HT-29 (cell line): ENCODE measurements at places on chromosomes 2 and 18.

DNA sequence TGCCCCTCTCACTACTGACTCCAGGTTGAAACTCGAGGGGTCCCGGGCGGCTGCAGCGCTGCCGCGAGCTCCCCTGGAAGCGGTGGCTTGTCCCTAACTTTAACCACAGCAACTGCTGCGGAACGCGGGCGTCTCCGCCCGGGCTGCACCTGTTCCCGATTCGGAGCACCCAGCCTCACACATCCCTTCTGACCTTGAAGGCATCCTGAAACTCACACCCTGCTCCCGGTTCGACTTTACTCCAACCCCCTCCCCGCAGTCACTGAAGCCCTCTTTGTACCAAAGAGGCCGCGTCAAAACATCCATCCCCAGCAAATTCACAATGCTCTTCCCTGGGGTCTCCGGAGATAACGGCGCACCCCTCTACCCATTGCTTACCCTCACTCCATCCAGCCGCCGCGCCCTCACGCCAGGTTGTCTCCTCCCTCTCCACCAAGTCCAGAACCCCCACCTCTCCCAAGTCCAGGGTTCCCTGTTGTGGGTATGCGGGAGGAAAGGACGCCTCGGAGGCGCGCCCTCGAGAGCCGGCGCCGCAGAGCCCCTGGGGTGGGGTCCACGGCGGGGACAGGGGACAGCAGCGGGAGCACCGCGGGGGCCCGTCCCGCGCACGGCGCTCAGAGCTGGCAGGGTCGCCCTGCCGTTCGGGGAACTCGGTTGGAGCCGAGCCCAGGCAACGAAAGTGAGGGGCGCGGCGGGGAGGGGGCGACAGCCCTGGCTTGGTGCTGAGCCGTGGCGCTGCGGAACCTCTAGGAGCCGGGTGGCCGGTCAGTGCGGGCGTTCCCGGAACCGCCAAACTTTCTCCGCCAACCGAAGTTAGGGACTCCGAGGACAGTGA lies 934 bp downstream of the MYO5B start:
- DNase-seq = peak; percentile 26

- DNase-seq = no peak
These were observed 493.0 kb upstream of the ACVR2A start for GRCh38 chr2:147351784-147352183.

- DNase-seq = no peak
These were observed 8.0 kb downstream of the ATAD2B start for GRCh38 chr2:23918837-23919489.

GRCh38 chr2:10868465-10869314 lies 43.0 kb upstream of the KCNF1 start:
- DNase-seq = no peak

DNA sequence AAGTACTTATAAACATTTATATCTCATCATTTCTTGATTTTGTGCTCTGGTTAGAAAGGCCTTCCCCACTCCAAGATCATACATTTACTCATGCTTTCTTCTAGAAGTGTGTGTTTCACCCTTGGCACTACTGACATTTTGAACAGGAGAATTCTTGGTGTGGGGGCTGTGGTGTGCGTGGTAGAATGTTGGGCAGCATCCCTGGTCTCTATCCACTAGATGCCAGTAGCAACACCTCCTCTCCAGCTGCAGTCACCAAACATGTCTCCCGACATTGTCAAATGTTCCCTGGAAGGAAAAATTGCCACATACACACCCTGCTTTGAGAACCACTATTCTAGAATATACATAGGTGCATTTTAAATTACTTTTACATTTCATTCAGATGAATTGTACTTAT lies 8.7 kb upstream of the TGIF1 start:
- peak; percentile 81 for DNase-seq

GRCh38 chr2:196431957-196432356 lies 207.6 kb upstream of the CCDC150 start:
- peak; percentile 56 for DNase-seq

GRCh38 chr2:102099536-102100298 lies 42.8 kb upstream of the IL1R1 start:
- DNase-seq = no peak

- DNase-seq = no peak
These were observed 687.1 kb downstream of the DPP10 start for GRCh38 chr2:115129536-115129935.

GRCh38 chr2:169619946-169620345 lies 35.8 kb downstream of the PPIG start:
- no peak for DNase-seq

- DNase-seq = no peak
These were observed 48.8 kb downstream of the CABYR start for GRCh38 chr18:24187689-24188088.

- no peak for DNase-seq
These were observed 5.4 kb downstream of the CD302 start for GRCh38 chr2:159792599-159792998.

DNA sequence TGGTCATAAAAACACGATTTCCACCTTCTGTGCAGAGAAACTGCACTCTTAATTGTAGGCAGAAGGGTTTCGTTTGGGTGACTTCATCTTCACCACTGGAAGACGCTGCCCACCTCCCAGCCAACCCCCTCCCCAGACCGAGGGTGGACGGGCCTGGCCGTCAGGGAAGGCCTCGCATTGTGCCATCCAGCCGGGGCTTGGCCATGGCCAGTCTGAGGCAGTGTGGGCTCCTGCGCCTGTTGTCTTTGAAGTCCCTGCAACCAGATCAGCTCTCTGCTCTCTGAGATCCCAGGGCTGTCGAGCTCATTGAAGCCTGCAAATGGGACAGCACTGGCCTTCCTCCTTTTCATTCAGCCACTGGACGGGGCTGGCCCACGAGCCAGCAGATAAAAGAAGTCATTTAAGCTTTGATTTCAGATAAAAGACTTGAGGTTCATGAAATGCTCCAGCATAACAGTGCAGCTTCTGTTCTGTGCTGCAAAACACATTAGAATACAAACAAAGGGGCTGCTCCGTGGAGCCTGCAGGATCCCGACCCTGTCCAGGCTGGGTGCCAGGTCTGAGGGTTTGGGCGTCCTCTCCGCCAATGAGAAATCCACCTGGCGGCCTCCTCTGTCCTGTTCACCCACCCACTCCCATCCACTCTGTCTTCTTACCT lies 253.5 kb downstream of the LDLRAD4 start:
- no peak for DNase-seq

- no peak for DNase-seq
These were observed 11.1 kb downstream of the CHRNA1 start for GRCh38 chr2:174753038-174753633.

- no peak for DNase-seq
These were observed 20.8 kb upstream of the TNS1 start for GRCh38 chr2:218023636-218024035.

- DNase-seq = no peak
These were observed 39.6 kb upstream of the SERPINE2 start for GRCh38 chr2:224078656-224079055.

DNA sequence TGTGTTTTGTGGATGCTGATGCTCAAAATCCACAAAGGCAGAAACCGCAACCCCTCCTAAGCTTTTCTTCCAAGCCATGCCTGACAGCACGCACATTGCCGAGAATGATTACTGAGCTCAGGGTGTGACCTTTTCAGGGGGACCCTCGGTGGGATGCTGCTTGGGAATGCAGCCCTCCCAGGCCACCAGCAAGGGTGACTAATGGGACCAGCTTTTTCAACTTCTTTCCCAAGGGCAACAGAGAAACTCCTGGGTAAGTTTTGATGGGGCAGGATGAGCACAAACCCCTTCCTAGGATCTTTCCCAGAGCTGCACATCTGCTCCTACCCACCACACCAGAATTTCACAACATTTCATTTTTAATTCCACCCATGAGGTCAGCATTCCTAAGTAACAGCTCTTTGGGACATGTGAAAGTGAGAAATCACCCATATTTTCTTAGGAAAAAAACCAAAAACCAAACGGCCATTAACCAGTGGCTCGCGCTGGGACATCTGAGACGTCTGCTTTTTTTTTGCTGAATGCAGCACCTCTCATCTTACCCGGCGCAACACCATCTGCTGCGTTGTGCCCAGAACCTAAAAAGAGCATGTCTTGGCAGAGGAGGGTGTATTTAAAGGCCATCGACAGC lies 119.0 kb downstream of the ARL4C start:
- no peak for DNase-seq

DNA sequence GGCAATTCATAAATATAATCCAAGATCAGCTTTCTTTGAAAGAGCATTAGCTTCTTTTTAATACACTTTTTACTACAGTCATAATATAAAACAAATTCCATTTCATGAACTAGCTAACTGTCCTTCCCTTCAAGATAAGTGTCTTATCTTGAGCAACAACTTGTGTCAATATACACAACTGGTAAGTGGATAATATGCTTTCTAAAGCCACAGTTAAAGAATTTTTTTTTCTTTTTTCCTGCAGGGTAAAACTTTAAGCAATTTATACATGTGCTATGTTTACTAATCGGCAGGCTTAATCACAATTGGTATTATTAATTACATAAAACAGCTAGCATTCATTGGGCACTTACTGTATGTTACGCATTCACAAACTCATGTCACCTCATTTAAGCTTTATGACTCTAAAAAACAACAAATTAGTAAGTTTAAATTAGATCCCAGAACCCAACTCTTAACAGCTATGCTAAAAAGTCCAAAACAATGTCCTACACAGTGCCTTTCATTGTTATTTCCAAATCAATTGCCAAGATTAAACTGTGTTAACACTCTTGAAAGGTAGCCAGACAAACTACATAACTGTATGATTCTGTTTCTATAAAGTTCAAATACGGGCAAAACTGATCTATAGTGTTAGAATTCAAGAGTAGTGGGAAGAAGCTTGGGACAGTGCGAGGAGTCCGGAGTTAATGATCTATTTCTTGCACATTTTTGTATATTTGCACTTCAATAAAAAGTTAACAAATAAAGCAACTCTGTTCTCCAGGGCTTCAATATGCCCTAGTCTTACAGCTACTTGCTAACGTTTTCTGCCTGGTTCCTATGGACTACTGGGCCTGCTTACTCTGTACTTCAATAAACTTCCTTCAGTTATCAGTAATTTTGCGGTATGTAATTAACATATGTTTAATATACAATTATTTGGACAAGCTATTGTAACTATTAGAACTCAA lies 6.0 kb downstream of the TXNL1 start:
- no peak for DNase-seq

DNA sequence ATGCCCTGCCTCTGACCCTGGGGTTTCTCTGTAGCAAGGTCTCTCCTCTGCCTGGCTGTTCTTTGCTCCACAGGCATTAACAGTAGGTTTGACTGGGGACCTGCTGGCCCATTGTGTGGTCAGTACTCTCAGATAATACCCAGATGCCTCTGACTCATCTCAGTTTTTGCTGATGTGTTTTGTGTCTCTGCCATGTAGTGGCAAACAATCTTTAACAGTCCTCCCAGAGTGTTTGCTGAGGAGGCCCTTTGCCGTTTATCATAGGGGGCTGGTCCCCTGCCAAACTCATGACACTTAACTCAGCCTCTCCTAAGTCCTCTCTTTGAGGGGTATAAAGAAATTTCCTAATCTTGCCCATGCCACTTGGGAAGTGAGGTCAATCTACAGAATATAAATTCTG lies 793.7 kb upstream of the FANCL start:
- no peak for DNase-seq

DNA sequence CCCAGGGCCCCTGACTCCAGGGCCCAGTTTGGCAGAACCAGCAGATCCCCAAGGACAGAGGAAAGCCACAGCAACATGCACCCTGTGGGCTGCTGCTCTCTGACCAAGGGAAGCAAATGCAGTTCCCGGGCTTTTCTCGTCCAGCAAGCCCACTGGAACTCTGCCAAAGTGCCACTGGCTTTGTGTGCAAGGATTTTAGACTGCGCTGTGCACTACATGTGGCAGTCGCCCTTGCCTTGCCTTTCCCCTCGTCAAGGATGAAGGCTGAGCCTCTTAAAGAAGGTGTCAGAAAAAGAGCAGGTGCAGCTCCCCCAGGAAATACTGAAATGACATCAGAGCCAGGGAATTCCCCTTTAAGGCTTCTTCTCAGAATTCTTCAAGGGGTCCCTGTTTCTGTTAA lies 199.2 kb downstream of the TFCP2L1 start:
- no peak for DNase-seq

DNA sequence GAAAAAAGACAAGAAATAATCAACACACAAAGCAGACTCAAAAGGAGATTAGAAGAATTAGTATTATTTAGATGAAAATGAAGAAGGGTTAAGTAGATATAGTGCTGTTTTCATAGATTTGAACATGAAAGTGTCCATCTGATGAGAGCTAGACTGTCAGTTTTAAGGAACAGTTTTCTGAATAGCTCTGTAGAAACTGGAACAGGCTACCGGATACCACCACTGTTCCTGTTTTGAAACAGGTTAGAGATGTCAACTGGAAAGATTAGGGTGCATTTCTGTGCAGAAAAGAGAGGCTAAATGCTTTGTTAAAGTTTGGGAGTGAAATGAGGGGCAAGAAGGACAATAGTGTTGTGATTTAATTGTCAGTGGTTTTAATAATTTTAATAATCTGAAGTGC lies 908.8 kb downstream of the CNTNAP5 start:
- DNase-seq = no peak

- DNase-seq = no peak
These were observed 308.5 kb downstream of the ADCYAP1 start for GRCh38 chr18:1213126-1213525.

DNA sequence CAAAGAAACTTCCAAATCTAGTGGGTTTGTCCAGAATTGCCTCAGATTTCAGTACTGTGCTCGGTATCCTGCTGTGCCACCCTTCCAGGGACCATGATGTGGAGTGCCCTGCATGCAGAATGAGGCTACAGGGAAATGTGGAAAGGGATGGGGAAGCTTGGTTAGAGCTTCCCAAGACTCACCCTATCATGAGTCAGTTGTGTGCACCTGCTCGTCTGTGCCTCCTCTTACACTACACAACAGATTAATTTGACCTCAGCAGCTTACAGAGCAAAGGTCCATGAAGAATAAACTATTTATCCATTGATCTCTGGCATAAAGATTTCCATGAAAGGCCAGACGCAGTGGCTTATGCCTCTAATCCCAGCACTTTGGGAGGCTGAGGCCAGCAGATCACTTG lies 21.3 kb upstream of the NCK2 start:
- DNase-seq = no peak

GRCh38 chr2:85917887-85918795 lies 29.4 kb upstream of the ST3GAL5 start:
- DNase-seq = no peak

- DNase-seq = no peak
These were observed 236.5 kb downstream of the DYM start for GRCh38 chr18:49223837-49224529.

DNA sequence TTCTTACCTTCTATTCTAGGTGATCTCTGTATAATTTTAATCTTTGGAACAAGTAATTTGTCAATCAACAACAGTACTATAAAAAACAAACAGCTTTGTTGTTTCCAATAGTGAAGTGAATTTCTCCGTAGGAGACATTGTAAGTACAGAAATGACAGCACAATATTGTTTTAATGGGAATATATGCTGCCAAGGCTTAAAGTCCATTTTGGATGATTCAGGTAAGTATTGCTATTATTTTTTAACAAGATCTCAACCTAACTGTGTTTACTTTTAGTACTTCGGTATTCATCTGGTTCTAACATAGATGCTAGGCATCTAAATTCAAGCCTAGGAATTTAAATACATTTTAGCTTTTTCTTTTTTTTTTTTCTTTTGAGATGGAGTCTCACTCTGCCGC lies 105.8 kb downstream of the MEP1B start:
- DNase-seq = no peak
